ENCODE measurements at places on chromosomes 6 and 20.

- DNase-seq, result peak; percentile 80
These were observed 11.5 kb downstream of the PRDM1 start for GRCh38 chr6:106097411-106098231.

- DNase-seq, result no peak
These were observed 315.4 kb downstream of the ALDH8A1 start for GRCh38 chr6:134634466-134634865.

GRCh38 chr6:96157018-96157565 lies 141.3 kb downstream of the FUT9 start:
- DNase-seq, result no peak

- DNase-seq, result peak; percentile 36
These were observed at the start of gene ZBTB46 for GRCh38 chr20:63830841-63831588. ZBTB46 (minus strand) TSS chr20:63831264; CDS start chr20:63790757, 40,507 bp downstream.

GRCh38 chr20:53943522-53944291 lies 126.7 kb downstream of the BCAS1 start:
- peak; percentile 67 for DNase-seq

DNA sequence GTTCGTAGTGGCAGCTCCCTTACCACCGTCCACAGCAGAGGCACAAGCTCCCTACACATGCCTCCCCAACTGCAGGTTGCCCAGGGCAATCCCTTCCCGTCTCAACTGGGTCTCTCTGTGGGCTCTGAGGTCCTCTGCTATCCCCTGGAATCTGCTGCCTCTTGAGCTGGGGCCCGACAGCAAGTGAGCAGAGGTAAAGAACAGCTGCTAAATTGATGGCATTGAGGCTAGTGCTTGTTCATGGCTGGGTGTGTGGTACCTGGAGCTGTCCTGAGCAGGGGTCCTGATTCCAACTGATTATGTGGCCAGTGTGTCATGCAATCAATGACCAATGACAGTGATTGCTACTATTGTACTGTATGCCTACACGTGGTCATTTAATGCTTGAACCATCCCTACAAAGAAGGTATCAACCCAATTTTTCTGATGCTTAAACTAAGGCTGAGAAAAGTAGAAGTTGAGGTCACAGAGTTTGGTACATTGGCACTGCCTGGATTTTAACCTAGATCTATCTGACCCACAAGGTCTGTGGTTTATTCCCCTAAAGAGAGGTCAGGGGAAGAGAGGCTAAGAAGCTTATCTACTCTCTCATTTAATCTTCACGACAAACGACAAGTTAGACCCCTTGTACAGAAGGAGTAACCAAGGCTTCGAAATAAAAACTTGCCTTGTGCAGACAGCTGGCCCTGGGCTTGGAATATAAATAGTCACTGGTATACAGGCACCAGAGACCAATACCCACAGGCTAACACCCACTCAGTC lies 41.1 kb downstream of the HNF4A start:
- no peak for DNase-seq

- DNase-seq, result no peak
These were observed 10.3 kb downstream of the FILIP1 start for GRCh38 chr6:75483136-75483952.

DNA sequence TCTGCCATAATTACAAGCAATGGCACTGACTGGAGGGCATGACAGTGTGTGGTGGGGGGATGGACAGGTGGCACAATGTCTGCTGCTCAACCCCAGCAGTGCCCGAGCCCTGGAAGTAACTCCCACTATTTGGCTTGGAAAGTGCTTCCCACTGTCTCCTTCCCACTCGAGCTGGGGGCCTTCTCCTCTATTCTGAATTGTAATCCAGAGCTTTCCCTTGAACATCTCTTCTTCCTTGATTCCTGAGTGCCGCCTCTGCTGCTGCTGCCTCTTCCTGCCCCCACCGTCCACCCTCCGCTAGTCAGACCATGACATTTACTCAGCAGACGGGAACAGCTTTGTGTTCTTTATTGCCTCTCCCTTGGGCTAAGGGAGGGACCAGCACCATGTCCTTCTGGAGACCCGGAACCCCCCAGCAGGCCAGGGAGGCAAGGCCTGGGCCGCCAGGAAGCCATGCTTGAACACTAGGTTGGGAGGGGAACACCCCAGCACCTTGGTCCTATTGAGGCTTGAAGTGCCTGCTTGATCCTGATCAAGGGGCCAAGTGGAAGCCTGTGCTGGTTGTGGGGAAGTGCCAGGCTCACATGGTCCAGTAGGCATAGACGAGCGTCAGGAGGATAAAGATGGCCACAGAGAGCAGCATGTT lies 17.0 kb downstream of the CCDC167 start:
- no peak for DNase-seq

DNA sequence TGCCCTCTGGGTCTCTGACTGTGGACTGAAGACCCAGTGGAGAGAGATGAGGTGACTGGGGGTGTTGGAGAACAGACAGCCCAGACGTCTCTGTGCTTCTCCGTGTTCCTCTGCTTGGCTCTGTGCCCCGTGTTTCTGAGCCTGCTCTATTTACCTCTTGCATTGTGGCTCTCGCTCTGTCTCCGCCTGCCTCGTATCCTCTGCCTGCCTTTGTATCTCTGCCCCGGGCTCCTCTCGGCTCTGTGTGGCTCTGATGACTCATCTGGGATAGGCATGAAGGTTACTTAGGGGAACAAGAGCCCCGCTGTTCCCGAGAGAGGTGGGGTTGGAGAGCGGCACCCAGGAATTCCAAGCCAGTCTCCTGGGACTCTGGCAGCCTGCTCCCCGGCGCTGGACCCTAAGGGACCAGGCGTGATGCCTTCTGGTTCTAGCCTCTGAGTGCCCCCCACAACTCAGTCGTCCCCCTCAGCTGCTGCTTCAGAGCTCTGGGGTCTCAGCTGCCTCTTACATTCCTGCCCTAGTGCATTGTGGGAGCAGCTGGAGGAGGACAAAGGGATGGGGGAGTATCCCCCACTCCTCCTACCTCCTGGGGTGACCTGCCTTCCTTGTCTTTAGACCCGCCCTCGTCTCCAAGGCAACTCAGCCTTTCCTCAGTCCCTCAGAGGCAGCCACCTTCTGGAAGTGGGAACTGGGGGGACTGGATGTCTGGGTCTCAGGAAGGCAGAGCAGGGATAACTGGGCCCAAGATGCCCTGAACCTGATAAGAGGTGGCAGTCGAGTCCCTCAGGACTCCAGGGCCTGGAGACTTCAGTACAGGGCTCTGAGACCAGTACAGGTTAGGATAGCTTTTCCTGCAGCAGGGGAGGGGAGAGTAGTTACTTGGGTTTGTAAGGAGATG lies 1.9 kb downstream of the DDR1 start:
- no peak for DNase-seq

- DNase-seq, result peak; percentile 79
These were observed 27.8 kb upstream of the RNF144B start for GRCh38 chr6:18359237-18359885.

- DNase-seq, result no peak
These were observed 37.6 kb upstream of the KCNK5 start for GRCh38 chr6:39266782-39267355.

DNA sequence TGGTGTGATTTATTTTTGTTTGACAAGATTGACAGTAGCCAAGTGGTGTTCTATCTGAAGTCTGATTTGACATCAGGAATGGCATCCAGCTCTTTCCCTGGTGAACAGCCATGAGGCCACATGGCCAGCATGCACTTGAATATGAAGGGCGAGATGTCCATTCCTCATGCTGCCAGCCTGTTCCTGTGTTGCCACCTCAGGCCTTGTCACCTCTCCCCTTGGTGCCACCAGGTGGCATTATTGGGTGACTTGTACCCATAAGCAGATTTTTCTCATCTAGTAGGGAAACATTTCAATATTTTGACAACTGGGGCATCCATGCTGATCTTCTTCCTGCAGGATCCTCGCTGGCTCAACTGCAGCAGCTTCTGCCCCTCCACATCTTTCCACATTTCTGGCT lies 199.1 kb downstream of the ERMARD start:
- DNase-seq, result peak; percentile 34

DNA sequence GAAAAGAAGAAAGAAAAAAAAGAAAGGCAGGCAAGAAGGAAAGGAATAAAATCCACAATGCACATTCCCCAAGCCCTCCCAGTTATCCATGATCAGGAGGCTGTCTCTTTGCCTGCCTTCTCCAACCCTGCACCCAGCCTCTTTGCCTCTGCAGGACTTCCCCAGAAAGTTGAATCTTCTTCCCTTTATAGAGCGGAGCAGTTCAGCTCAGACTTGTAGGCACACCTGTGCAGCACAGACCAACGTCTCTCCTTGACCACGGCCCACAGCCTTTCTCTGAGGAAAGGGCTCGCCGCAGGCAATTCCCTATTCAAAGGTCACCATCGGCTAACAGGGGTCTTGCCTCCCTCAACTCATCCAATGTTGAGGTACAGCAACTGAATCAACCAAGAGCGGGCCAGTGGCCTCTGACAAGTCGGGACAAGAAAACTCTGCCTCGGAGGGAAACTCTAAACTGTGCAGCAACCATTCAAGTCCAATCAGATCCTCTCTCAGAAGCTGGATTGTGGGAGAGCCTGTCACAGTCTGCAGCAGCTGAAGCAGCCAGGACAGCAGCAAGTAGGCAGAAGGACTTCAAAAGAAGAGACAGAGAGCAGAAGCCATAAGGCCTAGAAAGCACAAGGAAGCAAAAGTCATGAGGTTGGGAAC lies 529.2 kb upstream of the JARID2 start:
- no peak for DNase-seq

DNA sequence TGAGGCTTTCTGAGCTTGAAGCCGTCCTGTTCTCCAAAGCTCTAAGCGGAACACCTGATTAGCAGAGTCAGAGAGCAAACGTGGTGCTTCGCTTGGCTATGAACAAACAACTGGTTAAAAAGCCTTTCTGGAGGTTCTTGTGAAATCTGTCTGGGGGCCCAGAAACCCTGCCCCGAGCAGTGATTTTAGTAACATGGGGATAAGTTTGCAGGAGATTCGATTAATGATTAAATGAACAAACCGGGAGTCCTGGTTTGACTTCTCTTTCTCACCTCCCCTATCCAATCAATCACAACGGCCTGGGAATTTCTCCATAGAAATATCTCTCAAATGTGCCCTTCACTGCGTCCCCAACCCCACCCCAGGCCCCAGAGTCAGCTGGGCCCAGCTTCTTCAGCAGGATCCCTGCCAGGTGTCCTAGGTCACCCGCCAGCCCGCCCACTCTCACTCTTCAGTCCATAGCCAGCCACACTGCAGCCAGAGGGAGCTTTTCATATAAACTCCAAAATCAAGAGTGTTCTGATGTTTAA lies 43.6 kb downstream of the ZDHHC14 start:
- no peak for DNase-seq

GRCh38 chr6:142871910-142872331 lies 73.1 kb downstream of the HIVEP2 start:
- peak; percentile 30 for DNase-seq

DNA sequence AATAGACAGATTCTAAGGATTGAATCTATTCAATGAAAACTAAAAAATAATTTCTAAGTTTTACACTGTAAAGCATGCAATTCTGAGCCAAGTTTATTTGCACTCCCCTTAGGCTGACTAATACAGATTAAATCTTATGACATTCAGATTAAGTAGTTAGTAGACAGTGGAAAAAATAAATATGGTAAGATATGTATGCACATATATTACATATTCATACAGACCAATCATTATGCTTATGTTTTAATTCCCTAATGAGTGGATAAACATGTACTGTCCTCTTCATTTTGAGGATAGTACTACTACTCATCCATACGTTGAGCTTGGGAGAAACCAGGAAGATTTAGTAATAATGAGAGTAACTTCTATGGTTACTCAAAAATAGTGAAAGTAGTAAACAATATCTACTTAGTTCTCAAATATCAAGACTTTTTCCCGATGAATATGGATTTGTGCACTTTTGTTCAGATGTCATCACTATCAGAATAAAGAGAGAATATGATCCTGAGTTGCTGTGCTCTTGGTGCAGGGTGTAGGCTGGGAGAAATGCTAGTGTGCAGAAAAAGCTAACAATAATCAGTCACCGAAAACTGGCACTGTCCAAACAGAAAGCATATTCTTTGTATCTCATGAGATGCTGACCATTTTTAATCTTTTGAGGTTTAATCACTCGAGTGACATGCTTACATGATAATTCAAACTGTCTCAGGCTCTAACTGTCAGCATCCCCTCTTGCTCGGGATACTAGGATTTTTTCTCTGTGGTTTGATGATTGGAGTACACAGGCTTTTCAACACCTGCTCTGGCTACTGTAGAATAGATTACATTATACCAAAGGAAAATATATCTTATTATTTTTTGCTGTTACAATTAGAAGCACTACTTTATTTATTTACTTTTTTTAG lies 111.6 kb downstream of the EPHA7 start:
- no peak for DNase-seq

- DNase-seq, result peak; percentile 70
These were observed 48.9 kb downstream of the HIVEP1 start for GRCh38 chr6:12060780-12061609.

GRCh38 chr6:165835410-165835851 lies 172.4 kb upstream of the PDE10A start:
- no peak for DNase-seq

- peak; percentile 64 for DNase-seq
These were observed 69.1 kb downstream of the SLC35F1 start for GRCh38 chr6:117976030-117976651.

DNA sequence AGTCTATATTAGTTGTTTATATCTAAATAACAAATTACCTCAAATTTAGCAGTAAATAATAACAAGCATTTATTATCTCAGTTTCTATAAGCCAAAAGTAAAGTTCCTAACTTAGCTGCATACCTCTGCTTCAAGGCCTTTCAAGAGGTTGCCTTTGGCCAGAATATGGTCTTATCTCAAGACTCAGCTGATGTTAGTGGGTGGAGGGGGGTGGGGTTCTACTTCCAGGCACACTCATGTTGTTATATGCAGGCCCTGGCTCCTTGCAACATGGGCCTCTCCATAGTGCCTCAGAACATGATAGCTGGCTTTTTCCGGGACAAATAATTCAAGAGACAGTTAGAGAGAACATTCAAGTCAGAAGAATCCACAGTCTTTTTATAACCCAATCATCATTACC lies 266.0 kb downstream of the ADGRB3 start:
- DNase-seq, result no peak

GRCh38 chr20:51586005-51586440 lies 43.5 kb upstream of the NFATC2 start:
- DNase-seq, result no peak

DNA sequence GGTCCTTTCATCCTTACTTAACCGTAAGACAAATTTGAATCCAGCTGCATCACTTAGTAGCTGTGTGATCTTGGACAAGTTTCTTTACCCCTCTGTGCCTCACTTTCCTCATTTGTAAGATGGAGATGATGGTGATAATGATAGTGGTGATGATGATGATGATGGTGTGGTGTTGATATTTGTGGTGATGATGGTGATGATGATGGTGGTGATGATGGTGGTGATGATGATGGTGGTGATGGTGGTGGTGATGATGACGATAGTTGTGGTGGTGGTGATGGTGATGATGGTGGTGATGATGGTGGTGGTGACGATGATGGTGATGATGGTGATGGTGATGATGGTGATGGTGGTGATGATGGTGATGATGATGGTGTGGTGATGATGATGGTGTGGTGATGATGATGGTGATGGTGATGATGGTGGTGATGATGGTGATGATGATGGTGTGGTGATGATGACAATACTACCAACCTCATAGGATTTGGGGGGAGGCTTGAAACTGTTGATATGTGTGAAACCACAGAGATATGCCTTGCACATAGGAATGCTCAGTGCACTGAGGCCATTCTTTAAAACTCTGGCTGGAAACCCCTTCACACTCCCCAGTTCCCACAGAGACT lies 233.2 kb downstream of the LY86 start:
- no peak for DNase-seq
